Stimulated activated CD4-positive, alpha-beta T cell treated with anti-CD3 and anti-CD28 coated beads, Interleukin-12 subunit alpha, Interleukin-12 subunit beta, amount 100 ng/mL, for 48 hours (primary cell): ENCODE measurements at places on chromosomes 5 and 9.

DNA sequence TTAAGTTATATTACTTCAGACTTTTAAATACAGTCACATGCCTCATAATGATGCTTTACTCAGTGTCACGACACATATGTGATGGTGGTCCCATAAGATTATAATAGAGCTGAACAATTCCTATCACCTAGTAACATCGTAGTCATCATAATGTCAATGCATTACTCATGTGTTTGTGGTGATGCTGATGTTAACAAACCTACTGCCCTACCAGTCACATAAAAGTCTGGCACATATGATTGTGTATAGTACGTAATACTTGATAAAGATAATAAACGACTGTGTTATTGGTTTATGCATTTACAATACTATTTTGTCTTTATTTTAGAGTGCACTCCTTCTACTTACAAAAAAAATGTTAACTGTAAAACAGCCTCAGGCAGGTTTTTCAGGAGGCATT, 103.7 kb downstream of the PAM start:
- no peak for DNase-seq

- no peak for DNase-seq
Observed at GRCh38 chr5:19978476-19978875, 9.5 kb downstream of the CDH18 start.

DNA sequence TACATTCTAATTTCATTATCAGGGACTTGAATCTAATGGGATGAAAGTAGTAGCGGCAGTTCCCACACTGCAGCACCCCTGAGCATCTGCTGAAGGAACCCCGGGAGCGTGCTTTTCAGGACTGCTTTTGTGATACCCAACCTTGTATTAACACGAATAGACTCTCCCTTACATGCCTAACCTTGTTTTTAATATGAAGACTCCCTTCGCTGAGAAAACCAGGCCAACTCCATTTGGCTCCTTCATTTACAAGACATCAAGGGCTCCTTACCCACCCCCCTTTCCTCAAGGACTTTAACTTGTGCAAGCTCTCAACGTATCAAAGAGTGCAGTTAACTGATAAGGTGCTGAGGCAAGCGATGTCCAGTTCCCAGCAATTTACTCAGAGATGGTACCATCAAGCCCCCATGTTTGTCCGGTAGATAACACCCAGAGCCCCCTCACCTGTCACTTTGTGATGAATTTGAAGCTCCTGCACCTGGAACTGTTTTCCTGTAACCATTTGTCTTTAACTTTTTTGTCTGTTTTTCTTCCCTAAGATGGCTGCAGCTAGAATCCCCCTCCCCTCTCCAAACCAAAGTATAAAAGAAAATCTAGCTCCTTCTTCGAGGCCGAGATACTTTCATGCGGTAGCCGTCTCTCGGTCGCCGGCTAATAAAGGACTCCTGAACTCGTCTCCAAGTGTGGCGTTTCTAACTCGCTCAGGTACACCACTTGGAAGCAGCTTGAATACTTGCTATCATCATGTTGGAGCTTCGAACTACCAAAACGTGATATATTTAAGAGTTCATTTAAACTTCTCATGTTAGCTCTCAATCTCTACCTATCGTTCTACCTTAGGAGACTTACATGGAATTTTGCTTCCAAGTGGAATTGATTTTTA, 10.7 kb downstream of the HNRNPH1 start:
- no peak for DNase-seq

- DNase-seq, result no peak
Observed at GRCh38 chr9:95508968-95509850, 7.6 kb downstream of the PTCH1 start.

DNA sequence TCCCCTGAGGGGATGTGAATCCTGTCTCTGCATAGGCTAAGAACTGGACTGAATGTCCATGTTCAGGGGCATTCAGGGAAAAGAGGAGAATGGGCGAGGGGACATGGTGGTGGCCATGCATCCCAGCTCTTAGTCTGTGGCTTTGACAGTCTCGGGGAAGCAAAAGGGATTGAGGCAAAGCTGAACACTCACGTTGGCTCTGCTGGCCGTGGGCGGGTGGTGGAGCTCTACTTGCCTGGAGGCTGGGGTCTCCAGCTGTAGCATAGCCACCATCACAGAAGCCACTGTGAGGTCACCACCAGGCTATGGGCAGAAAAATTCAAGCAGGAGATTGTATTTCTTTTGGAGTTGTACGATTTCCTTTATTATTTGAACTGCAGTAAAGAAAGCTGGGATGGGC, 4.1 kb downstream of the GARIN3 start:
- no peak for DNase-seq

DNA sequence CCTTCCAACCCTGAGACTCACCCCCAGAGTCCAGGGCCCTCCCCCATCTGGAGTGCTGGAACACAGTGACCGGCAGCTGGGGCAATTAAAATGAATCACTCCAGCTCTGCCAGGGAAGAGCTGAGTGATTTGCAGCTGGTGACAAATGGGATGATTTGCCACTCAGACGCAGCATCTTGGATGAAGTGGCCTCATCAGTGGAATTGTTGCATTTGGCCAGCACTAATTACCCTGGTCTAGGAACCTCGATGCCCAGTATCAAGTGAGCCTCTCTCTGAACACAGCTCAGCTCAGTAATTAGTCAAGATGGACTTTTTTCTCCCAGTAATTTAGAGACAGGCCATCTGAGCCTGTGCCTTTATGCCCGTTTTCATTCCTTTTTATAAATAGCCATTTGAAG, 259.5 kb downstream of the GRIA1 start:
- no peak for DNase-seq

- DNase-seq, result no peak
Observed at GRCh38 chr9:121373011-121373729, 3.1 kb upstream of the STOM start.
